ENCODE measurements at places on chromosomes 12 and 14.

DNA sequence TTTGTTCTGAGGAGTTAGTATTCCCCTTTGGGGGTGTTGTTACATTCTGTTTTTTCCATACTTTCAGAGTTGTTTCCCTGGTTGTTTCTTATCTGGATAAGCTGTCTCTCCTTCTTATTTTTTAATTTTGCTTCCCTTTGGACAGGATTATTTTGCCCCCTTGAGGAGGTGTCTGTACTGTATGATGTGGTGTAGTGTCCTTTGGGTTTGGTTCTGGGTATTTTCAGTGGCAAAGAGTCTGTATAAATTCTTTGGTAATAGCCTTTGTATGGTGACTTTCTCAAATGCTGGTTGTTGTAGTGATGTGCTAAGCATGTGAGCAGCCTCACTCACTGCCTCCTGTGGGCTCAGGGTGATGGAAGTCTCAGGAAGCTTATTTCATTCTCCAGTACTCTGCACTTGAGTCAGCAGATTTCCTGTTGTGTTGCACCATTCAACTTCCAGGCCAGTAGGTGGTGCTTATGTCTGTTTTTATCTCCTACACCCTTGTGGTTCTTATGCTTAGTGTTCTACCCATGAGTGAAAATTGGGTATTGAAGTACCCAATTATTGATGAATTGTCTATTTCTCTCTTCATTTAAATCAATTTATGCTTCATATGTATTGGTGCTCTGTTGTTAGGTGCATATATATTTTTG is 103.3 kb upstream of the PMCH start:
- DNase-seq: no peak

DNA sequence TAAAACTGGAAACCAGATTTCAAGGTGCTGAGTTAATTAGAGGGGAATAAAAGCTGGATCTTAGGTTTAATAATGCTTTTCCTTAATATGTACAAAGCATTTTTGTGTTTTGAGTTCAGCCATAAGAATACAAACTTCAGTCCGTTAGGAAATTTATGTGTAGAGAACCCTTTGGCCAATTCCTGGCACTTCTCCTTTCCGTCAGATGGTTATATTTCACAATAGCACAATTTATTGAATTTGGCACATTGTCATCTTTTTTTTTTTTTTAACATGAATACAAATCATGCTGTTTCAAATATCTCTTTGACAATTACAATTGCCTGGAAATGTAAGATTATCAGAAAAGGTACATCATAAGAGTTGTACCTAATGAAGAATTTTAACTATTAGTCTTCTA is 56.2 kb upstream of the DDHD1 start:
- DNase-seq: no peak

DNA sequence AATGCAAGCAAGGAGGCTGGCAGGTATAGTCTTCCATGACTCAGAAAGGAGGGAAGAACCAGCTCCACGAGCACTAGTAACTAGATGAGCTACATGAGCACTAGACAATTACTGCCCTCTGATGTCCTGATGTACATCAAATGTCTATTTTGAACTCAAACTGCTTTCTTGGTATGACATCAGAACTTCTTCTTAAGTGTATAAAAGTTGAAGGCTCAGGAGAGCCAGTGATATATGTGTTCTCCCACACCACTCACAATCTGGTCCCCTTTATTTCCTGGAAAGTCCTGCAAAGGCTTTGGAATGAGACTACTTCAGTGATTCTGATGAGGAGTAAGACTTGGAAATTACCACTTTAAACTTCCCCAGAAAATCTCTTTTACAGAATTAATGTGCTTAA is 18.5 kb upstream of the DHRS7 start:
- no peak for DNase-seq

DNA sequence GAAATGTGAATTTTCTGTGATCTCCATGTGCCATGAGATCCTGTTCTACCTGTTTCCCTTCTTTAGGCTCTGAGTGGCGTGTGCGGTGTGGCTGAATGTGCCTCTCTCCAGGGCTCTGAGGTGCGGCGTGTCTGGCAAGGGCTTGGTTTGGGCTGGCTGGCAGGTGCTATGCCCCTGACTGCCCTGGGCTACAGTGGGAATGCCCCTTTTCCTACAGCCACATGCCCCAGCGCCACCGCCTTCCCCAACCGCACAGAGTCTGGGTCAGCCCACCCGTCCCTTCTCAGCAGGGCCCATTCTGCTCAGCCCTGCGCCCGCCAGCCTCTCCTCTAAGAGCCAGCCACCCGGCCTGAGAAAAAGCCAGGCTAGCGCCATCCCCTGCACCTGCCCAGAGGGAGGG is 24.7 kb downstream of the BTBD6 start:
- DNase-seq: no peak

DNA sequence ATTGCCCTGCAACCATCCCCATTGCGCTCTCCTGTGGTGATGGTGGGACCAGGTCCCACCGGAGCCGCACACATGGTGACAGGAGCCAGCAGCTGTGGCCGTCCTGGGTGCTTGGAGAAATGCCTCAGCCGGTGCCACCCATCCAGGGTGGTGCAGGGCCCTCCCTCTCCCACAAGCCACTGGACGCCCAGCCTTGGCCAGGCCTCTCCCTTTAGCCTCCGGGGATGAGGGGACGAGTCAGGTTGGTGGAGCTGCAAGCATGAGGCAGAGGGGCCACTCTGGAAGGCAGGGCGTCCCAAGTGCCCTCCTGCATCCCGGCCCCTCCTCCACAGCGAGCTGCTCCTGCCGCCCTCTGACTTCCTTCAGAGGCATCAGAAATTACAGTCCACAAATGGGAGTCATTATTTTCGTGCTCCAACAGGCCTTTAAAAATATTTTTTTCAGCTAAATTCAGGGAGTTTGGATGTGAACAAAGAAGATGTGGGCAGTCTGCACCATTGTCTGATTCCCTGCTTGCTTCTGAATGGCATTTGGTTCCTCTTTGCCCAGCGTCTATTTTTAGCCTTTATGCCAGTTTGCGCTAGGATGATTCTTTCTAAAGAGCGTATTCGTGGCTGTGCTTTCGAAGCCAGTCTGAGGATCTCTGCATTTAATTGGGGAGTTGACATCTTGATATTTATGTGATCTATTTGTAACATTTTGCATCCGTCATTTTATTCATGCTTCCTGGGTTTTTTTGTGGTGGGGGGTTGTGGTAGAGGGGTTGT is 189.4 kb downstream of the ADGRD1 start:
- no peak for DNase-seq

DNA sequence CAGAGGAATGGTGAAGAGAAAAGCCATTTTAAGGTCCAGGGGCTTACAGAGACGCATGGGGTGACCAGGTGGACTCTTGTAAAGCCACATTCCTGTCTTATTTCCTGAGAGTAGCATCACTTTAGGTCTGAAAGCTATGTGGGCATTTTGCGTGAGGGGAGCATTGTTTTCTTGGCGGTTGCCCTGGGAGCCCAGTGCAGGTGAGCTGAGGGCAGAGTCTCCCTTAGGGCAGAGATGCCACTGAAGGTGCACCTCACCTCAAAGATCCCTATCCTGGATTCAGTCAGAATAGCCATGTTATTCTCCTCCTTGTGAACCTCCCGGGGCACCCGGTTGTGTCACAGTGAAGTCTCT is 12.4 kb downstream of the GLRX5 start:
- DNase-seq: no peak

DNA sequence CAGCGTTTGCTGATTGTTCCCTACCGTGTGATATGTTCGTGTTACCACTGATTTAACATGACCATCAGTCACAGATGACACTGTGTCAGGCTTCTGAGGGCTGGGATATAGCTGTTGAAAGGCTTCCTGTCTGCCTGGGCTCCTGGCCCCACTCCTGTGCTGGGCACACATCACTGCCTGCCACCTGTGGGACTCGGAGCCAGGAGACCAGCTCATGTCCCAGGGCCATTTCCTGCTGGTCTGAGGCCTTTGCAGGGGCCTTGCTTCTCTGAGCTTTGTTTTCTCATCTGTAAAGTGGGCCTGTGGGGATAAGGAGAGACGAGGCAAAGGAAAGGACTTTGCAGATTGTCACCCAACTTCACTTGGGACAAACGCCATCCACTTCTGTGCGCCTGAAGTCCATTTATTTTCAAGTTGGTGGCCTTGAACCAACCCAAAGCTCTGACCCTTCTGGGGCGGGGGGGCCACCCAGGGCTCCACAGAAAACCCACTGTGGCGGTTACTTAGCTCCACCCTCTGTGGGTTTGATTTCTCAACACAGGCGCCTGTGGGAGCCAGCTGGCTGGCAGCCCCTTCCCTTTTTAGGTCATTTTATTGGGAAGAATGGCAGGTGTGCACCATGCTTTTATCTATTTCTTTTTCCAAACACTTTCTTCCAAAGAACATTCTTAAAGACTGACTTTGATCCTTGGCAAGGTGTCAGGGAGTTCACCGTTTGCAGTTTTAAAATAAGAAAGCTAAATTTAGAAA is 54.1 kb downstream of the BEGAIN start:
- DNase-seq: no peak

GRCh38 chr12:109734219-109735000 is 20.8 kb downstream of the FAM222A start:
- DNase-seq: no peak

DNA sequence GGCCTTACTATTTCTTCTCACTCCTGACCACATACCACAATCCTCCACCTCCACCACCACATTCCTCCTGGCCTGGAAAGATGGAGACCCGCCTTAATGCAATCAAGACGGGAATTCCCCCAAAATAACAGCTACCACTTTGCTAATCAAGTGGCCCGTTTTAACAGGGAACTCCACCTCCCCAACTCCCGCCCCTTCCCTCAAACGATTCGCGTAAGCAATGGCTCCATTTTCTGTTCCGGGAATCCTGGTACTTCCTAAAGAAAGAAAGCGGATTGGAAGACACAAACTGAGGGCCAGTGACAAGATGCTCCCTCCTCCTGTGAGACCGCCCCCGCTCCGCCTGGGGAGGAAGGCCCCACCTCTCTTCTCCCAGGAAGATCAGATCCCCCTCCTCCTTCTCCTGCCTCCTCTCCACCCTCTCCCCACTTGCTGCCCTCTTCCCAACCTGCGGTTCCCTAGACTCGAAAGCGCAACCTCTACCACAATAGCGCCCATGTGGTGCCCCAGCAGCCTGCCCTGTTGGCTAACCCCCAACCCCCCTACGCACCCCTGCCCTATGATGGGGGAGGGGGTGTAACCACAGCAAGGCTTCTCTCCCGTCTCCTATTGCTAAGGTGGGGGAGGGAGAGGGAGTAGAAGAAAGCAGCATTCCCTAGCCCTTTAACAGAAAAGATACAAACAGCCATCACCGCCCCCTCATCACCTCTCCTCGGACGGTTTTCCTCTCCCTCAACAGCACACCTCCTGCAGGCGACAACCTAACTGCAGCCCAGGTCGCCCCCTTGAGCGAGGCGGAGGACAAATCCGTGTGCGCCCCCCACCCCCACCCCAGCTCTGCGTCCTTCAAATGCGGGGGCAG is 777 bp downstream of the ARF3 start:
- no peak for DNase-seq

DNA sequence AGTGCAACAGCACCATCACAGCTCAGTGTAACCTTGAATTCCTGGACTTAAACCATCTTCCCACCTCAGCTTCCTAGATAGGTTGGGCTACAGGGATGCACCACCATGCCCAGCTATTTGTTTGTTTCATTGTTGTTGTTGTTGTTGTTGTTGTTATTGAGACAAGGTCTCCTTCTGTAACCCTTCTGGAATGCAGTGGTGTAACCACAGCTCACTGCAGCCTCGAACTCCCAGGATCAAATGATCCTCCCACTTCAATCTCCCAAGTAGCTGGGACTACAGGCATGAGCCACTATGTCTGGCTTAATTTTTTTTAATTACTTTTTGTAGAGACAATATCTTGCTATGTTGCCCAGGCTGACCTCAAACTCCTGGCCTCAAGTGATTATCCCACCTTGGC is 1.2 kb upstream of the NEMP1 start:
- no peak for DNase-seq

DNA sequence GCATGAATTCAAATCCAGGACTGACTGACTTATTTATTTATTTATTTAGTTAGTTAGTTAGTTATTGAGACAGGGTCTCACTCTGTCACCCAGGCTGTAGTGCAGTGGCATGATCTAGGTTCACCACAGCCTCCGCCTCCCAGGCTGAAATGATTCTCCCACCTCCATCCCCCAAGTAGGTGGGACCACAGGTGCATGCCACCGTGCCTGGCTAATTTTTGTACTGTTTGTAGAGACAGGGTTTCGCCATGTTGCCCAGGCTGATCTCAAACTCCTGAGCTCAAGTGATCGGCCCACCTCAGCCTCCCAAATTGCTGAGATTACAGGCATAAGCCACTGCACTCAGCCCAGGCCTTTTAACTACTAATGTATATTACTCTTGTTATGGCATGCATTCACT is 36.0 kb downstream of the BTG1 start:
- no peak for DNase-seq

GRCh38 chr14:55129428-55130195 is 560 bp downstream of the LGALS3 start:
- DNase-seq: no peak

GRCh38 chr12:74646831-74647230 is 109.2 kb downstream of the ATXN7L3B start:
- DNase-seq: no peak

GRCh38 chr12:12784116-12784515 is 1.3 kb upstream of the APOLD1 start:
- DNase-seq: no peak

DNA sequence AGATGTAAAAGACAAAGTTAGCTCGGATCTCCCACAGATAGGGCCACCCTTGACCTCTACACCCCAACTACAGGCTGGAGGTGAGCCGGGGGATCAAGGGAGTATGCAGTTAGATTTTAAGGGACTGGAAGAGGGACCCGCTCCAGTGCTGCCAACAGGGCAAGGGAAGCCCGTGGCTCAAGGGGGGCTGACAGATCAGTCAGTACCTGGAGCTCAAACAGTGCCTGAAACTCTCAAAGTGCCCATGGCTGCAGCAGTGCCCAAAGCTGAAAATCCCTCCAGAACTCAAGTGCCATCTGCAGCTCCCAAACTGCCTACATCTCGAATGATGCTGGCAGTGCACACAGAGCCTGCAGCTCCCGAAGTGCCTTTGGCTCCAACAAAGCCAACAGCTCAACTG is 10.4 kb downstream of the NYNRIN start:
- no peak for DNase-seq

GRCh38 chr12:6539707-6540134 is 5.4 kb downstream of the GAPDH start:
- no peak for DNase-seq

DNA sequence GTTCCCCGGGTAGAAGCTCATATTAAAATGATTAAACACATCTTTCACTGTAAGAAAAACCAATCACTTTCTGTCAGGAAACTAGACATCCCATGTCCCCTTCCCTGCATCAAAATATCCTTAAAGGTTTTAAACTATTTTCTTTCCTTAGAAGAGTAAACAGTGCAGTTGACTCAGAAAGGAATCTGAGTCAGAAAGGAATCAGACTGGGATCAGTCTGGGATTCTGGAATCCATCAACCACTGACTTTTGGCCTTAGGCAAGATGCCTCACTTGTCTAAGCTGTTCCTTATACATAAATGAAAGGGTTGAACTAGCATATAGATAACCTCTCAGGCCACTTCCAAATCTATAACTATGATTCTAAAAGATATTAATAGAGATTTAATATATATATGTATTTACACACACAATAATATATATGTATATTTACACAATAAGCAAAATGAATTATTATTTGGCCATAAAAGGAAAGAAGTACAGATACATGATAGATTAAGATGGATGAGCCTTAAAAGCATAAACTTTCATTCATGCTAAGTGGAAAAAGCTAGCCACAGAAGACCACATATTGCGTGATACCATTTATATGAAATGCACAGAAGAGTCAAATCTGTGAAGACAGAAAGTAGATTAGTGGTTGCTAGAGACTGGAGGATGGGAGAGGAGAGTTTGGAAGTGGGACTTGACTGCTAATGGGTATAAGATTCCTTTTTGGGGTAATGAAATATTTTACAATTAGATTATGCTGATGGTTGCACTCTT is 114.4 kb downstream of the SLC38A1 start:
- no peak for DNase-seq
